ENCODE measurements at places on chromosomes 13 and 19.
A peak's percentile ranks its signal among the peaks of the same experiment; 100 is the strongest.

- no peak for DNase-seq
Observed at GRCh38 chr13:98557937-98558792, 18.7 kb downstream of the STK24 start.

DNA sequence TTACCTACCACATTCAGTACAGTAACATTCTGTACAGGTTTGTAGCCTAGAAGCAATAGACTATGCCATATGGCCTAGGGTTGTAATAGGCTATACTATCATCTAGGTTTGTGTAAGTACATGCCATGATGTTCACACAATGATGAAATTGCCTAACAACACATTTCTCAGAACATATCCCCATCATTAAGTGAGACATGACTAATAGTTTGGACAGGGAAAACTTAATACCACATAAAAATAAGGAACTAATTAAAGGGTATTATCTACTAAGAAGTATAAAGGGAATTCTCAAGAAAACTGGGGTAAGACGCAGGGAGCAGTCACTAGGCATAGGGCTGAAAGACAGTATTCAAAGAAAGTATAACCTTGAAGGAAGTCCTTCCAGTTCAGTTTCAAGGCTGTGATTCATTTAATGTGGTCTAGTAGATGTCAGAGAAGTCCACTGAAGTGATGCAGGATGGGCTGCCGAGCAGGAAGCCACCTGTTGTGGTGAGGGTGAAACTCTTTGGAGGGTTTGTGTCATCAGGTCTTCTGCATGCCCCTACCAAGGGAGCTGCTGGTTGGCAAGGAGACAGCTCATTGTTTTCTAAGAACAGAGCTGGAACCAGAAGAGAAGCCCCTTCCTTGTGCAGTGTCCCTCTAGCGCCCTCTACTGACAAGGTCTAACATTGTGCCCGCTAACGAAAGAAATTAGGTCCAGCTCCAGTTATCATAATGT lies 122.9 kb downstream of the OLFM4 start:
- peak; percentile 92 for DNase-seq

- DNase-seq: no peak
Observed at GRCh38 chr13:43364210-43365038, 341.0 kb downstream of the DNAJC15 start.

DNA sequence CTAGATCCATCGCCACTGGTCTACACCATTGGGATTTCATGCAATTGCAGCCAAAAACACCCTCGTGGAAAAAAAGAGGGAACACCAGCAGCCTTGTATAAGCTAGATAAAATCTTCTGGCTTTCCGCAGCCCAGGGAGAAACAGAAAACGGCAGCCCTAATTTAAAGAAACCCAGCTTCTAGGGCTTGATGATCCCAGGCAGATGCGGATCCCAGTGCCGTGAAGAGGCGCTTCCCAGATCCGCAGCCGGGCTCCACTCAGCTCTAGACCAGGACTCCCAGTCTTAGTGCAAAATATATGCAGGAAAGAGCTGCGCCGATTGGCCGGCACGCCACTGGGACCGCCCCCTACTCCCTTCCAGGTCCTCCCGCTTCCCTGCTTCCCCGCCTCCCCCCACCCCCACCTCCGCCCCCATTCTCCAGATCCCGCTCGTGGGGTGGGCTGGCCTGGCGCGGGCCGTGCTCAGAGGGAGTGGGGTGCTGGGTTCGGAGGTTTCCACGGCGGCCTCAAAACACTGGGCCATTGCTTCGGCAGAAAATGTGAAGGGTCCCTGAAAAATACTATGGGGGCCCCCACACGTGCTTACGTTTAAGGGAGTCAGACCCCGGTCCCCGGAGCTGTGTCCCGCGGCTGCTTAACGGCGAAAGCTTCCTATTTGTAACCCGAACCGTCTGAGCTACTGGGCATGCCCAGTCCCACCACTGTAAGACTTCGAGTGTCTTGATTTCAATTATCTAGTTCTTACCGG lies 63.1 kb downstream of the SERP2 start:
- DNase-seq: peak; percentile 95

- DNase-seq: peak; percentile 94
Observed at GRCh38 chr19:18364826-18365528, 21.0 kb upstream of the GDF15 start.

DNA sequence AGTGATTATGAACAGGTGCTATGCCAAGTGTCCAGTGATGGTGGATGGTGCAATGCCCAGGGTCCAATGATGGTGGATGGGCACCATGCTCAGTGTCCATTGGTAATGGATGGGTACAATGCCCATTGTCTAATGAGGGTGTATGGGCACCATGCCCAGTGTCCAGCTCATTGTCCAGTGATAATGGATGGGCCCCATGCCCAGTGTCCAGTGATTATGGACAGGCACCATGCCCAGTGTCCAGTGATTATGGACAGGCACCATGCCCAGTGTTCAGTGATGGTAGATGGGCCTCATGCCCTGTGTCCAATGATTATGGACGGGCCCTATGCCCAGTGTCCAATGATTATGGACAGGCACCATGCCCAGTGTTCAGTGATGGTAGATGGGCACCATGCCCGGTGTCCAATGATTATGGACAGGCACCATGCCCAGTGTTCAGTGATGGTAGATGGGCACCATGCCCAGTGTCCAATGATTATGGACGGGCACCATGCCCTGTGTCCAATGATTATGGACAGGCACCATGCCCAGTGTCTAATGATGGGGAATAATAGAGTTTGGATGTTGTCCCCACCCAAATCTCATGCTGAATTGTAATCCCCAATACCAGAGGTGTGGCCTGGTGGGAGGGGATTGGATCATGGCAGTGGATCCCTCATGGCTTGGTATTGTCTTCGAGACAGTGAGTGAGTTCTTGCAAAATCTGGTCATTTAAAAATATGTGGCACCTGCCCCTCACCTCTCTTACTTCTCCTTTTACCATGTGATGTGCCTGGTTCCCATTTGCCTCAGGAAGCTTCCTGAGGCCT lies 87.8 kb downstream of the ANKRD10 start:
- DNase-seq: no peak

DNA sequence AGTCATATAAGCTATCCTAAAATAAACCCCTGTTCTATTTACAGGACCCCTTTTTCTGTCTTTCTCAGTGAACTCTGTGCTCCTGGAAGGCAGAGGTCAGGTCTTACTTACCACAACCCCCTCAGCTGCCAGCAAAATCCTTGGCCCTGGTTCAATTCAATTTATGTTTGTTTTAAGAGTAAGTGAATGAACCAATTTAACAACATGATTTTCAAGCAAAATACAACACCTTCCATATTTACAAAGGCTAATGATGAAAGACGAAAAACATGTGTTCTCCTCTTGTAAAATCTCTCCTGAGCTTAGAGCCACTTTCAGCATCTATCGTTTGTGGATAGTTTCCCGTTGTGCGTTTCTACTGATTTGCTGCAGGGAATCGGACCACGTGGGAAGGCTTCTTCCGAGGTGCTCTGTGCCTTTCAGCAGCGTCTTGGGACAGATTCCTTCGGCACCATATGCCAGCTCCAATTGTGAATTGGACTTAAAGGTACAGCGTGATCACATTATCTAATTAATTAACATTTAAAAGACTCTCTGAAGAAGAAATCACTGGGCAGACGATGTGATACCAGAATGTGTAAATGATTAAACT lies 411.7 kb downstream of the IRS2 start:
- no peak for DNase-seq

- peak; percentile 44 for DNase-seq
Observed at GRCh38 chr19:41895745-41896580, 13.0 kb downstream of the ARHGEF1 start.

GRCh38 chr19:4633140-4633967 lies 6.0 kb upstream of the TNFAIP8L1 start:
- DNase-seq: peak; percentile 93
